A172 (cell line): ENCODE measurements at places on chromosomes 4 and X.

DNA sequence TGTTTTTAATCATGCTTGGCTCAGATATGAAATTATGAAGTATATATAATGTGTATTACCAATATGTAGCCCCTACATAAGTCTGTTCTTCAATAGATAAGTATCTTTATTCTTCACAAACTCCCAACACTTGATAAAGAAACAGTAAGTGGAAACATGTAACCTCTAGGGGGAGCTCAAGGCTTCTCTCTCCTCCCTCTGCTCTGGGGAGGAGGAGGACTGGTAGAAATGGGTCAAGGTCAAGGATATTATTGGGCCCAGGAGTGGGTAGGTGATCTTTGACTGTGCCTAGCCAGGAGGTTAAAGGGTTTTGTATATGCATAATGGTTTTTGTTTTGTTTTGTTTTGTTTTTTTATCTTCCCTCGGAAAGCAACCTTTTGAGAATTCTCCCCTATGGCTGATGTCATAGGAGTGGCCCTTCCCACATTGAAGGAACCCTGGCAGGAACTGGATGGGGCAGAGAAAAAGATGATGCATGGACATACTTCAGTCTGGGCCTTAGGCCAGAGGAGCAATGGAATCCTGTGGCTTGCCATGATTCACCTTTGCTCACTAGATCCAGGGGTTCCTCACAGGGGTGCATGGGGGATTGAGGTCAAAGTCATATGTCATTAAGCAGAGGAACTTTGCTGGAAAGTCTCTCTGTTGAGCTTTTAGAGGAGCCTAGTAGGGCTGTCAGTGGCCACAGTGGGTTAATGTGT is 460.3 kb downstream of the MID1IP1 start:
- peak; percentile 56 for DNase-seq

GRCh38 chr4:165991325-165992180 is 118.5 kb downstream of the TLL1 start:
- peak; percentile 15 for DNase-seq

DNA sequence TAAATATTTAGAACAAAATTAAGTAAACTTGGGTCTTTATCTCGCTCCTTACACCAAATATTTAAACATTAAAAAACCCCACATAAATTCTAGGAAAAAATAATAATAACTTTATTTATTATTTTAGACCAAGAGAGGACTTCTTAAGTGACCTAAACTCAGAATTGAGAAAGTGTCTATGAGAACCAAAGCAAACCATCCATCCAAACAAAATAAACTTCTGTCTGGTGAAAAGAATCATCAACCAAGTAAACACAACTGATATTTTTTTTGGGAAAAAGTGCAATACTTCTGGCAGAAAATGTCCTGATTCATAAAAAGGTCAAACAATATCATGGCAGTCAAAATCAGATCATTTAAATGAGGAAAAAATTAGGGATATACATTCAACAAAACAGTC is 533.0 kb downstream of the SPRY1 start:
- no peak for DNase-seq

DNA sequence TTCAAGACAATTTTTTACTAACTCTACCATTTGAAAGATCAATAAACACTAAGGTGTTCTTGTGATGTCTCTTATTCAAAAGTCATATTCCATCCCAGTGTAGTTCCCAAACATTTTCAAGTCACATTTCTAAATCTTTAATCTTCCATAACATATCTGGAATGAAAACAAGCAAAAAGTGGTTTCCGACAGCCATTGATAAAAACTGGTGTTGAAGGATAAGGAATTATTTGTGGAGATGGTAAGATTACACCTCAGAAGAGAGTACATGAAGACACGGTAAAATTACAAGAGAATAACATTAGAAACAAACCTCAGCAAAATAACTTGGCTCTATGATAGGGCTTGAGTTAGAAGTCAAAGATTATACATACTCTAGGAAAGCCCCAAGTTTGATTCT is 4.3 kb downstream of the CHIC2 start:
- DNase-seq, result no peak

- no peak for DNase-seq
These were observed 498.0 kb downstream of the STPG2 start for GRCh38 chr4:97645071-97645821.

DNA sequence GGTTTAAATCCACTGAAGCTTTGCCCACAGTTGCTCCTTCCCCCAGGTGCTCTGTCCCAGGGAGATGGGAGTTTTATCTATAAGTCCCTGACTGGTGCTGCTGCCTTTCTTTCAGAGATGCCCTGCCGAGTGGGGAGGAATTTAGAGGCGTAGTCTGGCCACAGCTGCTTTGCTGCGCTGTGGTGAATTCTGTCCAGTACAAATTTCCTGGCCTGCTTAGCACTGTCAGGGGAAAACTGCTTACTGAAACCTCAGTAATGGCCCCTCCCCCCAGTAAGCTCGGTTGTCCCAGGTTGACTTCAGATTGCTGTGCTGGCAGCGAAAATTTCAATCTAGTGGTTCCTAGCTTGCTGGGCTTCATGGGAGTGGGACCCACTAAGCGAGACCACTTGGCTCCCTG is 40.1 kb downstream of the UGT2B17 start:
- DNase-seq, result no peak

GRCh38 chrX:27706526-27706925 is 101.3 kb upstream of the MAGEB10 start:
- no peak for DNase-seq

- peak; percentile 89 for DNase-seq
These were observed 11.0 kb downstream of the PGM2 start for GRCh38 chr4:37837446-37837845.

- peak; percentile 15 for DNase-seq
These were observed 444.2 kb upstream of the SLIT2 start for GRCh38 chr4:19807505-19807904.

- DNase-seq, result no peak
These were observed 37.2 kb downstream of the IDS start for GRCh38 chrX:149467920-149468319.

- no peak for DNase-seq
These were observed 3.7 kb downstream of the GRIPAP1 start for GRCh38 chrX:48998391-48998790.

DNA sequence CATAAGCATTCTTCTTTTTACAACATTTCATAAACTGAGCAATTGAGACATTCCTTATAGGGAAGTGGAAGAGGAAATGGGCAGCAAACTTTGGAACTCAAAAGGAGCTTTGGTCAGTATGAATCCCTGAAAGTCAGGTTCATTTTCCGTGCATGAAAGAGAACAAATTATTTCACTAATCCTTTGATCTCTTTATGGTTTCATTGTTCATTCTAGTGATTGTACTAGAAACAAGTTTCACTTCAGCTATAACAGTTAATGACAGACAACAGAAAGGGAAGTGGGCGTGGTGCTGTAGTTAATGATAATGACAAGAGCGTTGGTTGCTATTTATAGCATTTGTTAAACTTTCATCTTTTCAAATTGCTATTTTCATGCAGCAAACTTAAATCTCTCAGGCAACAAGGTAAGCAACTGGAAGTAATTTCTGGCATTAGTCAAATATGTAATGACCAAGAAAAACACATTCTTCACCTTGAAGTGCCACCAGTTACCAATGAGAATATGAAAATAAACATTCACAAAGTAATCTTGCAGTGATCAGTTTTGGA is 98.4 kb downstream of the AREG start:
- DNase-seq, result no peak

DNA sequence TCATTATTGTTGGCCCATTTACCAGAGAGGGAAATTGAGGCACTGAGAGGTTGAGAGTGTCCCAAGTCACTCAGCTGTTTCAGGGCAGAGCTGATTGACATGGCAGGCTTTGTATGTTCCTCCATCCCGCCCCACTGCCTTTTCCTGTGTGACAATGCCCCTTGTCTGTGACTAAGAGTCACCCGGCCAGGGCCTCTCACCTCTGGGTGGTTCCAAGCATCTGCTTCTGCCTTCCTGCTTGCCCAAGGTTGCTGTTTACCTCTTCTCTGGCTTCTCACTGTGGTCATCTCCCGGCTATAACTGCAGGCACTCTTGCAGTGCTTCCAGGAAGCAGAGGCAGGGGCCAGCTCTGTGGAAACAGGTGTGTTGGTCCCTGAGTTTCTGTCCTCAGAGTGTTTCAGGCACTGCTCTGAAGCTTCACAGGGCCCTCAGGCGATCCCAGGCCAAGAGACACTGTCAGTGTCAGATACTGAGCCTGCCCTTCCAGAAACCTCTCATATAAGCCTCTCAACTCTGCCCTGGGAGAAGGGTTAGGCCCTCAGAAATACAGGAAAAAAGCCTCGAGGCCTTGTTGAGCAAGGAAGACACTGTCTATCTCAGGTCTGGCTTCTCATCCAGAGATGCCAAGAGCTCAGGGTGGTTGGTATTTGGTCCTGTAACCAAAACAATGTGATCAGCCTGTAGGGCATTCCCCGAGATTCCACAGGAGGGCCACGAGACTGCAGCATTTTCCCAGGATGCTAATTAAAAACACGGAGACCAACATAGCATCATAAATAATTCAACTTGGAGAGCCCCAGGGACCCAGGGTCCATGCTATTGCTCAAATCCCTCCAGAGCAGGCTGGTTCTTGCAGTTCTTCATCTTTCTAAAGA is 42.0 kb upstream of the PROM1 start:
- no peak for DNase-seq

DNA sequence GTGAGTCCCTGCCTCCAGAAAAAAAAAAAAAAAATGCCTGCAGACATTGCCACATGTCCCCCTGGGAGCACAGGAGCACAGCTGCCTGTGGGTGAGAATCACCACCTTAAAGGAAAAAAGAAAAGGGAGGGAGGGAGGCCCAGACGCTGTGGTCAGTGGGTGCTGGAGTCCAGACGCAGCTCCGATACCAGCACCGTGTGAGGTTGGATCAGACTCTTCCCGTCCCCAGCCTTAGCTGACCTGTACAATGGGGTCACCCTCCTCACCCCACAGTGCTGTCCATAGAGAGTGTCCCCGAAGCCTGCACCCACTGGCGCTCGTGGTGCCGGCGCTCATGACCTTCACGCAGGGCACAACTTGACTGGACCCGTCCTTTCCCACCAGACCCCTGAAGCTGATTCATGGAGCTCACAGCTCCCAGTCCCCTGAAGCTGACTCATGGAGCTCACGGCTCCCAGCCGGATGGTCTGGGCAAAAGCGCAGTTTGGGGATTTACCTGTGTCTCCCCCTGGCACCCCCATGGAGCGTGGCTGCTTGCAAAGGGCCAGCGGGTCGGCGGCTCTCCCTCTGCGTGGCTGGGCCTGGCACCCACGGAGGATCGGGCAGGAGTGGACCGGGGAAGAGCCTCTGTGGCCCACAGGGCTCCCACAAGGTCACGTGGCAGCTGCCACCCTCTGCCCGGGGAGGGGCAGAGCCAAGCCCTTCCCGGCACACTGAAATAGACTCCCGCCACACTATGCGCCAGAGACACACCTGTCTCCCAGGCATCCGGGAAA is 31.4 kb downstream of the ABLIM2 start:
- peak; percentile 40 for DNase-seq

DNA sequence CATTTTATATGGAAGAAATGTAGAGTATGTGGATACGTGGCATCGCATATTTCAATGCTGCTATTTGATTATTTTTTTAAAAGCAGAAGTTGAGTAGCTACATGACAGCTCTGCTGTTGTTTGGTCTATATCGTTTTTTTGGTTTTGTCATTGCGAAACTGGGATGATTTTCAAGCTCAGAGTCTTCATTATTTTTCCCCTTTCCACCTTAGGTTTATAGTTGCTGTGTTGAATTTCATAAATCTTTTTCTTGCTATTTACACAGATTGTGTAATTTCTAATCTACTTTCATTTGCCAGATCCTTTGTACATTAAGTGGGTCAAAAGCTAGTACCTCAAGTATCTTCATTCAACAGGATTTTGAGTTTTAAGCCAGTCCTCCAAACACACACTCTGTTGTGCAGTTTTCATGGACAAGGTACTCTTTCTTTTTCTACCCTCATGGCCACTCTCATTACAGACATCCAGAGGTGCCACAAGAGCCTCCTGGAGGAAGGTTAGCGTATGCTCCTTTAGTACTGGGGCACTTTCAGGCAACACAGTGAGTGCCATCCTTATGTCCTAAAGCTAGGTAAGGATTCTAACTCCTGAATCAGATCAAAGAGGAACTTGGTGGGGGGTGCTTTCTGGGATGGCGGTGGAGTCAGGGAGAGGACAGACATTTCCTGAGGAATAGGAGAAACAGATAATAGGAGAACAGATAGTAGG is 123.2 kb downstream of the FHIP1A start:
- no peak for DNase-seq

DNA sequence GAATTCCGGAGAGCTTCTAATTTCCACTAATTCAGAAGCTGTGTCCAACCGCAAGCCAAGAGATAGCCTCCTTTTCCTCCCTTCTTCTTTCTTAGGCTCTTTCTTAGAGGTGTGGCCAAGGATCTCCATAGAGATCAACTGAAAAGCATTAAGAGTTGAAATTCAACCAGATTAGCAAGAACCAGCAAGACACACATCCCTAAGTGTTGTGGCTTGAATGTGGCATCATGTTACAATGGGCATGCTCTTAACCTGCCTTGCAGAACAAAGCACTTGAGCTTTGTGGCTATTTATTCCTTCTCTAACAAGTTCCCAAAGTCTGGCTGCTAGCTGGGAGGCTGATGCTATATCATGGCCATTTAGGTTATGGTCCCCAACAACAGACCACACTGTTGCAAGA is 10.4 kb downstream of the ANOS1 start:
- no peak for DNase-seq

DNA sequence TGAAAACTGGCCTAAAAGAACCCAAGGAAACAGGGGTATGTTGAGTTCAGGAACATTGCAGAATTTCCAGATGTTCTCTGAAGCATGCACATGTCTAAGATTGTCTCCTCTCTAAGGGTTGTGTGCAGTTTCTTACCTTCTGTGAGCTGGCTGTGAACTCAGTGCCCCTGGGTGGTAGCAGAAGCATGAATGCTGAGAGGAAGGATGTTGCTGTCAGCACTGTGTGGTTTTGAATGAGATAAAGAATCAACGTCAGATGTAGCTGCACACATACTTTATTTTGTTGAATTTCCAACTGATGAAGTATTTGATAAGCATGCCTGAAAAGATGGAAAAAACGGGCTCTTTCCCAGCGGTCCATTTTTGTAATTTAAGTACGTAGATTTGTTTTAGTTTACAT is 23.8 kb upstream of the CD38 start:
- DNase-seq, result peak; percentile 38

- DNase-seq, result no peak
These were observed 70.3 kb downstream of the ZCCHC12 start for GRCh38 chrX:118893923-118894322.

DNA sequence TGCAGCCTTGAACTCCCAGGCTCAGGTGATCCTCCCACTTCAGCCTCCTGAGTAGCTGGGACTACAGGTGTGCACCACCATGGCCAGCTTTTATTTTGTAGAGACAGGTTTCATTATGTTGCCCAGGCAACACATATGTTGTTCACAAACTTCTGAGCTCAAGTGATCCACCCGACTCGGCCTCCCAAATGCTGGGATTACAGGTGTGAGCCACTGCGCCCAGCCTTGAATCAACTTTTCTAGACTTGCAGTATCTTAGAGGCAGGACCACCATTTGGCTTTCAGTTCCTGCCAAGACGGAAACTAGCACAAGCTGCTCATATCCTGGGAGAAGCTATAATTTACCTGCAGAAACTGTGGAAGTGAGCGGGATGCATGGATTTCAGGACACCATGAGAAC is 19.9 kb downstream of the NAT8L start:
- no peak for DNase-seq
